ENCODE measurements at places on chromosomes 4 and X.

DNA sequence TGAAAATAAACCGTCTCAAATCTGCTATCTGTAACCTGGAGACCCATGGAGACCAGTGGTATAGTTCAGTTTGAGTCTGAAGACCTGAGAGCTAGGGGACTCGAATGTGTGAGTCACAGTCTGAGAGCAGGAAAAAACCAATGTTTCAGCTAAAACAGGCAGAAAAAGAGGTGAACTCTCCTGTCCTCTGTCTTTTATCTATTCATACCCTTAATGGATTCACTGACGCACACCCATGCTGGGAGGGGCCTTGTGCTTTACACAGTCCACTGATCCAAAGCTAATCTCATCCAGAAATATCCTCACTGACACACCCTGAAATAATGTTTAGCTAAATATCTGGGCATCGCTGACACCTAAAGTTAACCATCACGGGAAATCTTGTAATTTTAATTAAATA is 297.9 kb downstream of the GPM6A start:
- no peak for DNase-seq

GRCh38 chrX:13836575-13836974 is 19.7 kb upstream of the GPM6B start:
- DNase-seq: no peak

DNA sequence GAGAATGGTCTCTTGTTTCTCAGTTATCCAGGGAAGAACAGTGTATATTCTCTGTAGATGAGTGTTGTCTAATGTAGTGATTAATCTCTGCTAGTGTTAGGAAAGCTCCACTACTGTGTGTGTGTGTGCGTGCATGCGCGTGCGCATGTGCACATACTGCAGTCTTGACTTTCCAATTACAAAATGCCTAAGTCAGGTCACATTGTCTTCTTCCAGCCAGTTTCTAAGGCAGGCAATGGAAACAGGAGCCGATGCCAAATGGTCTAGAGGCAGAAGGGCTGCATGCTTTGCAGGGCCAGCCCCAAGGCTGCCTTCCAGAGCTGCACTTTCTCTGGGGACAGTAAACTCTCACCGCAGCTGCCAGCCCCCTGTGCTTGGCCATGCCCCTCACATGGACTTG is 30.5 kb upstream of the NAP1L5 start:
- DNase-seq: no peak

DNA sequence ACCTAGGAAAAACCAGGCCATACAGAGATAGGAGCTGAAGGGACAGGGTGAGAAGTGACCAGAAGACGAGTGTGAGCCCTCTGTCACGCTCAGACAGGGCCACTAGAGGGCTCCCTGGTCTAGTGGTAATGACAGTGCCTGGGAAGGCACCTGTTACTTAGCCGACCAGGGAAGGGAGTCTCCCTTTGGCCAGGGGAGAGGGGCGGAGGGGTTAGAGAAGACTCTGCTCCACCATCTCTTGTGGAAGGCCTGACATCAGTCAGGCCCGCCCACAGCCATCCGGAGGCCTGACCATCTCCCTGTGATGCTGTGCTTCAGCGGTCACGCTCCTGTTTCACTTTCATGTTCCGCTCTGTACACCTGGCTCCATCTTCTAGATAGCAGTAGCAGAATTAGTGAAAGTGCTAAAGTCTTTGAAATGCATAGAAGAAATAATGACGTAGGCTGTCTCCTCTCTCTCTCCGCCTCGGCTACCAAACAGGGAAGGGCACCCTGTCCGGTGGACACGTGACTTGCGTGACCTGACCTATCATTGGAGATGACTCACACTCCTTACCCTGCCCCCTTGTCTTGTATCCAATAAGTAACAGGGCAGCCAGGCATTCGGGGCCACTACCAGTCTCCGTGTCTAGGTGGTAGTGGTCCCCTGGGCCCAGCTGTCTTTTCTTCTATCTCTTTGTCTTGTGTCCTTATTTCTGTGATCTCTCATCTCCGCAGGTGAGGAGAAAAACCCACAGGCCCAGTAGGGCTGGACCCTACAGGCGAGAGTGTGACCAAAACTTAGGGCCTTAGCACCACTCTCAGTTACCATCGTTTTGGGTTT is 26.7 kb downstream of the HTT-AS start:
- no peak for DNase-seq

DNA sequence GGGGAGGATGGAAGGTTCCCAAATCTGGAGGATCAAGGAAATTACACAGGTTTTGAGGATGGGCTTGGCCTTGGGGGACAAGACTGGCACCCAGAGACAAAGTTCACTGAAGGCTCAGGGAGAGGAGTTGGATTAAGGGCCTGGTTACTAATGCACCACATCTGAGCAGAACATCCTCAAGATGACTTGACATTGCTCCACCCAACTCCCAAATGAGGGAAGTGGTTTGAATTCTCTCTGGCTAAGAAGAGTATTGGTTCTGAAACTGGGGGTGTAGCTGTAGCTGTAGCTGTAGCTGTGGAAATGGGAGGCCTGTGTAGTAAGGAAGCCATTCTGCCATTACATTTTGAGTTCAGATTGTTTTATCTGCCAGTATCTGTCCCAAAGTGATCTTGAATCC is 129.4 kb downstream of the RASL11B start:
- no peak for DNase-seq

DNA sequence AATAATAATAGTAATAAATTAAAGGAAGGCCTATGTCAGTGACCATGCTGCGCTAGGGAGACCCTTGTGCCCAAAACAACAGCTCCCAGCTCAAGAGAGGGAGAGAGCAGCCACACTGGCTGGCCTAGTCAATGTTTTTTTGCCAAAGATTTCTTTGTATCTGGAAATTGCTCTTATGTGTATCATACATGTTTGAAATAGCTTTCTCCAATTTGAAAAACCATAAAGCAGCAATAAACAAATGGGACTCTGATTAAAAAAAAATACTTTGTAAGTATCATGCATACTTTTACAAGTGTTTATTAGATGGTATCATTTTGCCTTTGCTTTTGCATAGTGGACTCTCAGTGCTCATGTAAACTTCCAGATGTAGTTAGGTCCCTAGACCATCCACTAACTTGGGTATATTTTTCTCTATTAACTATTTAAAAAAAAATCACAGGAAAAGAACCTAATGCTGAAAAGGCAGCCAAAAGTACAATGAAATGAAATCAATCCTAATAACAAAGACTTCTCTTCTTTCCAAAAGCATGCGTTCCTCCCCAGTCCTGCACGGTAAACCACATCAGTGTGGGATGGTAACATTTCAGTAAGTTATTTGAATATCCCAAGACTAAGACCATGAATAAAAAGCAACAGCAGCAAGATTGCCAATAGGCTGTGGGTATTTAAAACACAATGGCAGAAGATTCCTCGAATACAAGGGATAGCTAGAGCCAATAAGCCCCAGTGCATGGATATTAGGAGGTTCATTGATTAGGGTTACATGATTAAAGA is 117.6 kb downstream of the PALLD start:
- DNase-seq: no peak

DNA sequence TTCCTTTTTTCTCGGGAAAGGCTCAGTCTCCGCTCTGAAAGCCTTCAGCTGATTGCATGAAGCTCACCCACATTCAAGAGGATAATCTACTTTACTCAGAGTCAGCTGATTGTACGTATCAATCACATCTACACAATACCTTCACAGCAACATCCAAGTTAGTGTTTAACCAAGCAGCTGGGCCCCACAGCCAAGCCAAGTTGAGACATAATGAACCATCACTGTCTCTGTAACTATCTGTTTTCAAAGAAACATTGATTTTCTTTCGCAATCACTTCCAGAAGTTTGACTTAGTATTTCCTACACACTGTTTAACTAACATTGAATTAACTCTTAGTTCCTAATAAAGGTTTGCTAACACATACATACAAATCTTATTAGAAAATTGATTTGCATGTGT is 40.3 kb downstream of the RWDD4 start:
- DNase-seq: no peak

GRCh38 chr4:15469402-15470127 is at the start of gene CC2D2A:
Gene CC2D2A, plus strand, starts transcription at chr4:15469882. Its CDS starts 6,051 bp downstream, at chr4:15475933.
- no peak for DNase-seq

GRCh38 chr4:66235876-66236275 is 565.6 kb upstream of the EPHA5 start:
- DNase-seq: no peak

Measured in NCI-H2107 (cell line).